BJ (cell line): ENCODE measurements at places on chromosomes 3 and 15.

GRCh38 chr15:38017721-38018120 is 83.3 kb downstream of the TMCO5A start:
- DNase-seq = no peak

DNA sequence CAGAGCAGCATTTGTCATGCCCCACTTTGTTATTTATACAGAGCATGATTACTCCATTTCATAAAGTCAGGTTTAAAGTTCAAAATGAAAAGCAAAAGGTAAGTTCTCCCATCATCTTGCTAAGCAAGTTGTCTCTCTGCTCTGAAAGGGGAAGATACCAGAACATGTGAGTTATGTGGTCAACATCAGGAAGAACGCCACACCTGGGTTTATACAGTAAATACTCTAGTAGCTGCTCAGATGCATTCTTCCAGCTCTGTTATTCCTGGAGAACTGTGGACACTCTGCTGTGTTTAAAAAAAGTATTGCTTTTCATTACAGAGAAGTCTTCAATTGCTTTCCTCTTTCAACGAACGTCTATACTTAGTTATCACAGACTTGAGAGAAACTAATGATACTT is 145.7 kb downstream of the PLCL2 start:
- DNase-seq = no peak

- DNase-seq = no peak
These were observed 25.3 kb downstream of the RAD18 start for GRCh38 chr3:8938021-8938420.

DNA sequence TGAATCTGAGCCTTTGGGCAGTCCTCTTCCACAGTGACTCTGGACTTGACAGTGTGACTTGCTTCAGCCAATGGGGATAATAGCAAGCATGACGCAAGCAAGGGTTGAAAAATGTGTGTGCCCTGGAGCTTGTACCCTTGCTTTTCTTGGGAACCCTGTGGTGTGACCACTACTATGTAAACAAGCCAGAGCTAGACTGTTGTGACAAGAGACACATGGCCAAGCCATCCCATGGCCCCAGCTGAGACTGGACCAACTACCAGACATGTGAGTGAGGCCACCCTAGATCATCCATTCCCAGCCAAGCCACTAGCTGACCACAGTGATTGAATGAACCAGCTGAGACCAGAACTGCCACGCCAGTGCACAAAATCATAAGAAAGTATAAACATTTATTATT is 11.8 kb downstream of the MYO1E start:
- DNase-seq = no peak

DNA sequence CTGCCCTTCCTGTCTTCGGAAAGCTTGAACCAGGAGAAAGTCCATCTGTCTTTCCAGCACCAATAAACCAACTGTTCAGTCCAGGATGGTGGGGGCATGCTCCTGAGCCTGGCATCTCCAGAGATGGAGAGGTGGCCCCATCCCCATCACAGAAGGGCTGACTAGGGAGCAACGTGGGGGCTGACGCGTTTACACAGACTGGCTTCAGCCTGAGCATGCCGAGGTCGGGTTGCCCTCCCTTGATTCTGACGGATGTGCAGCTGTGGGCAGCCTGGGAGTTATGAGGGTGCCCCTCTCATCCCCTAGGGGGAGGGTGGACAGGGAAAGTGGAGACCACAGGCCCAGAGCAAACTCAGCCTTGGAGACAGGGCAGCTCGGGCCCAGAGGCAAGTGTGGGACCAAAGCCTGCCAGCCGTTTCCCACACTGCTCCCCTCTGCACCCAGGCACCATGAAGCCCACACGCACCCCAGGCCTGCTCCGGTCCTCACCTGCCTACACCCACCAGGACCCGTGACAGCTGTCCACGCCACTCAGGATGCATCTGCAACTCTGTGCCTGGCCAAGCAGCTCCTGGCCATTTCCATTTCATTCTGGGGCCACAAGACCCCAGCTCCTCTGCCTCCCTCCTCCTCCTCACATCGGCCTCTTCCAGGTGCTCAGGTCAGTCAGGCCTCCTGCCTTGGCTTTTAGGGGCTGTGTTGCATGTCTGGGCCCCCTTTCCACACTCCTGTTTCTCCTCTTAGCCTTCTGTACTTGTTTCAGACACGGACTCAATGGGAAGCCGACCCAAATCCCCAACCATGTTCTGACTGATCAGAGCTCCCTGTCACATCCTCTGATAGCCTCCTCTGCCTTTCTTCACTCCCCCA is 48.2 kb upstream of the SLC41A3 start:
- DNase-seq = no peak

DNA sequence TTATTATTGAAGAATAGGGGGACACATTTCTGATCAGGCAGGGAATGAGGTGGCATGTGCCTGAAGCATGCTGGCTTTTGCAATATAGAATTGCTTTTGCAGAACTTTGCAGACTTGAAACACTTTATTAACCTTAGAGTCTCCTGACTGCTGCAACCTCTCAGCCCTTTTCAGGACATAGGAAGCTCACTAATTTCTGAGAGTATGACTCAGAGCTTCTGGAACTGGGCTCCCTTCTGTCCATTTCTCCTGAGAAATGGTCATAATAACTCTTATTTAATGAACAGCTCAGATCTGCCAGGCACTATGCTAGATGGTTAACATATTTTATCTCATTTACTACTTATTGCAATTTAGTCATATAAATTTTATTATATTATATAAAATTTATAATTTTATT is 38.6 kb upstream of the DGKG start:
- DNase-seq = no peak

DNA sequence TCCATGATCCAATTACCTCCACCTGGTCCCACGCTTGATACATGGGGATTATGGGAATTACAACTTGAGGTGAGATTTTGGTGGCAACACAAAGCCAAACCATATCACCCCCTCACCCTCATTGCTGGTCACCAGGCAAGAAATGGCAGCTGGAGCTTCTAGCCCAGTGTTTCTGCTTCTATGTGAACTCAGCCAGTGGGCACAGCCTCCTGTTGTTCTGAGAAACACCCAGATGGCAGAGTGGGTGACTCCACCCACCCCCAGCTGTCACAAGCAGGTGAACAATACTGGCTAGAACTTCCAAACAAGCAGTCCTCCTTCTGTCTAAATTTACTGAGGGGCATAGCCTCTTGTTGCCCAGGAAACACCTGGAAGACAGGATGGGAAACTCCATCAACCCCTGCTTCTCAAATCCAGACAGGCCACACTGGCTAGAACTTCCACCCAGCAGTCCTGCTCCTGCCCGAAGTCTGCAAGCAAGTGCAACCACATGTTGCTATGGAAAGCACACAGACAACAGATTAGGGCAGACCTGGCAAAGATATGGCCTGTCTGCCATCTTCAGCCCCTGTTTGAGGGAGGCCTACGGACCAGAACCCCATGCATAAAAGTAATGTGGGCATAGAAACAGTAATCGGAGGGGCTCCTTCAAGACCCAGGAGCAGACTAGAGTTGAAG is 114.1 kb downstream of the DTWD1 start:
- DNase-seq = no peak

DNA sequence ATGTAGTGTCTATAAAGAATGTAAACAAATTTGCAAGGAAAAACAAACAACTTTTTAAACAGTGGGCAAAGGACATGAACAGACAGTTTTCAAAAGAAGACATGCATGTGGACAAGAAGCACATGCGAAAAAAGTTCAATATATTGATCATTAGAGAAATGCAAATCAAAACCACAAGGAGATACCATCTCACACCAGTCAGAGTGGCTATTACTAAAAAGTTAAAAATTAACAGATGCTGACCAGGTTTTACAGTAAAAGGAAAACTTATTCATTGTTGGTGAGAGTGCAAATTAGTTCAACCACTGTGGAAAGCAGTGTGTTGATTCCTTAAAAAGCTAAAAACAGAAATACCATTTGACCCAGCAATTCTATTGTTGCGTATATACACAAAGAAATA is 47.1 kb upstream of the LSAMP start:
- no peak for DNase-seq

DNA sequence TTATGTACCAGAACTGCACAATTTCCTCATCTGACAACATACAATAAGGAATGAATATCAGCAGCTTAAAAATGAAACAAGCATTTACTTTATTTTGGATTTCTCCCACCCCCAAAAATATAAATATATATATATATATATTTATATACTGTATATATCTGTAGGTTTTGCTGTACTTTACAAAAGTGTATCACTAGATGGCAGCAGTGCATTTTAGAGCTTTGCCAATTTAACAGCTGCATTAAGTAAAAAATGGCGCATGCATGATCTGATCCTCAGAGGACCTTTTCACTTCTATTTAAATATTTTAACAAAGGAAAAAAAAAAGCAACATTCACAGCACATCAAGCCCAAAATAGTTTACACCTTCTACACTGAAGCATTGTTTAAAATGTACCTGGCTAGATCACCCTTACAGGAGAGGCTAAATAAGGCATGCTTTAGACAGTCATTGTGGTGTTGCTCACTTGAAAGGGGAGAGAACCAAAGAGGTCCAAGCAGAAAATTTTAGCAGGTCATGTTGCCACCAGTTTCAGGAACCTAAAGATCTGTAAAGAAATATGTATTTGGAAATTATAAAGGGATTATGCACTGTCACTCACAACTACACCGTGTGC is 72.6 kb downstream of the NPTN start:
- DNase-seq = no peak

- DNase-seq = no peak
These were observed 223.6 kb downstream of the CACNA2D3 start for GRCh38 chr3:54345847-54346375.

DNA sequence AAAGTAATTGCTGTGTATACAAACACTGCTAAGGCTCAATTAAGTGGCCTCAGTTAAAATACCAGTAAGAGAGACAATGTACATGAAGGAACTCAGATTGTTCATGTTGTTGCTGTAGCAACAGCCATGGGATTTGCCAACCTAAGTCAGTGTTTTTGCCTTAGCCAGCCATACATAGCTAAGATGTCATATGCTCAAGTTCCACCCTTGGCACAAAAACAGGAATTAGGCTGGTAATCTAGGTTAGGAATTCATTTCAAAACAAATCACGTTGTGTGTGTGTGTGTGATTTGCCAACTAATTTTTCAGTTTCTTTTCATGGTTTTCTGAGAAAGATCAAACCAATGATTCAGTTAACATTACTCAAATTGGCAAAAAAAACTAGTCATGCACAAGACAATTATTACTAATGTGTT is 143.7 kb upstream of the KCNMB2 start:
- DNase-seq = no peak

GRCh38 chr3:132342183-132342582 is 25.0 kb downstream of the ACP3 start:
- DNase-seq = no peak
